ENCODE measurements at places on chromosomes 6 and 20. TPM values are rescaled to one million over a fixed set of nuclear protein-coding genes. Genes with fewer than 3 reads are reported as not detected.

Gene DAAM2
- total RNA-seq = not detected

Gene APOBEC2
- not detected for total RNA-seq

Gene HCK
- 48.6 TPM for total RNA-seq

Gene GSS
- 22.0 TPM for total RNA-seq

Gene VARS1
- total RNA-seq = 52.3 TPM

Gene ENPP1
- total RNA-seq = 0.42 TPM

Gene ABCF1
- total RNA-seq = 60.9 TPM

Gene TREM1
- not detected for total RNA-seq

Gene CYP39A1
- total RNA-seq = not detected

Gene CUTA
- 134 TPM for total RNA-seq

DNA sequence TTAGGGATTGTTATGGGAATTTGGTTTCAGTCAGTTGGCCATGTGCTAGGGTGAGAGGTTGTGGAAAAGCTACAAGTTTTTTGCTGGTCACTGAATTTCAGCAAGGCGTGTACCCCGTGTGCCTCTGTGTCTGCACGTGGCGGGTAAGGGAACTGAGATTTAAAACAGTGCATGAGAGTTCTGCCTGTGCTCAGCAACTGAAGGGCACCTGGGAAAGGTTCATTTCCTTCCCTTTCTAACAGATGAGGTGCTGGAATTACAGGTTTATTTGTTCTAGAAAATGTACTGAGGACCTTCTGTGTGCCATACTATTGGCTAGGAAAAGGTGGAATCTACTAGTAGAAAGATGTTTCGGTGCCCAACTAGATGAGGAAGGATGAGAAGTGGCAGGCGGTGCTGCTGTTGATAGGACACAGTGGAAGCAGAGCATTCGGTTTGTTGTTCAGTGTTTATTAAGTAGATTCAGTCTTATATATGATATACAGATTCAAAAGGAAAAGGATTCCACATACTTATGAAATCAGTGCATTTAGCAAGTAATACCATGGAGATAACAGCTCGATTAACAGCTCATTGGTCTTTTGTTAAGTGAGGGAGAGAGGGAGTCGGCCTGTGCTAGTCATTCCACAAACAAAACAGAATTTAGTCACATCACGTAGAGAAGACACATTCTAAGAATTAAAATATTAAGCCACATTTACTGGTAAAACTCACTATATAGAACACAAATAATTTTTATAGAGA, 84.7 kb downstream of the ASXL1 start:
- DNase-seq = no peak
- H3K36me3 ChIP-seq = peaks cover 38% of the 10 kb centered on the region
- no peak overlapping the region for H3K4me3 ChIP-seq
- H3K27me3 ChIP-seq = no peaks in the 10 kb centered on the region

GRCh38 chr20:14865169-14865568, 527.8 kb upstream of the FLRT3 start:
- H3K27ac ChIP-seq = no peak overlapping the region

- H3K36me3 ChIP-seq = no peaks in the 10 kb centered on the region
- no peaks in the 10 kb centered on the region for H3K27me3 ChIP-seq
- no peak for DNase-seq
- H3K4me1 ChIP-seq = no peaks in the 10 kb centered on the region
- H3K4me3 ChIP-seq = no peak overlapping the region
These were observed 32.8 kb upstream of the PMEPA1 start for GRCh38 chr20:57742507-57743181.

DNA sequence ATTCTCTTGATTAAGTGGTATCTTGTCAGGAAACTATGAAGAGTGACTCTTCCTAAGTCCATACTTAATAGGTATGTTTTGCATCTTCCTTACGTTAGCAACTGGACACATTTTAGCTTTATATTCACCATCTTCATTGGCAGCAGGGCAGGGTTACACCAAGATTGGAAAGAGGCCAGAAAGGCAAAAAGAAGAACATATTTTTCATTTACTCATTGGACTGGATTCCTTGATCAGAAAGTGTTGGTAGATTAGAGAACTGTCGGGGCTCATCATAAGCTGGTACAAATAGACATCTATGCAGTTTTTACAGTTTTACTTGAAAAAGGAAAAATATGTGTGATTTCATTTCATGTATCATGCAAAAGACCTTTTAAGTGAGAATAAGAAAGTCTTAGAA, 464.9 kb downstream of the LMBRD1 start:
- no peaks in the 10 kb centered on the region for H3K4me1 ChIP-seq
- H3K27ac ChIP-seq = no peak overlapping the region
- no peak overlapping the region for H3K4me3 ChIP-seq
- no peak for DNase-seq
- no peaks in the 10 kb centered on the region for H3K27me3 ChIP-seq
- H3K36me3 ChIP-seq = no peaks in the 10 kb centered on the region

DNA sequence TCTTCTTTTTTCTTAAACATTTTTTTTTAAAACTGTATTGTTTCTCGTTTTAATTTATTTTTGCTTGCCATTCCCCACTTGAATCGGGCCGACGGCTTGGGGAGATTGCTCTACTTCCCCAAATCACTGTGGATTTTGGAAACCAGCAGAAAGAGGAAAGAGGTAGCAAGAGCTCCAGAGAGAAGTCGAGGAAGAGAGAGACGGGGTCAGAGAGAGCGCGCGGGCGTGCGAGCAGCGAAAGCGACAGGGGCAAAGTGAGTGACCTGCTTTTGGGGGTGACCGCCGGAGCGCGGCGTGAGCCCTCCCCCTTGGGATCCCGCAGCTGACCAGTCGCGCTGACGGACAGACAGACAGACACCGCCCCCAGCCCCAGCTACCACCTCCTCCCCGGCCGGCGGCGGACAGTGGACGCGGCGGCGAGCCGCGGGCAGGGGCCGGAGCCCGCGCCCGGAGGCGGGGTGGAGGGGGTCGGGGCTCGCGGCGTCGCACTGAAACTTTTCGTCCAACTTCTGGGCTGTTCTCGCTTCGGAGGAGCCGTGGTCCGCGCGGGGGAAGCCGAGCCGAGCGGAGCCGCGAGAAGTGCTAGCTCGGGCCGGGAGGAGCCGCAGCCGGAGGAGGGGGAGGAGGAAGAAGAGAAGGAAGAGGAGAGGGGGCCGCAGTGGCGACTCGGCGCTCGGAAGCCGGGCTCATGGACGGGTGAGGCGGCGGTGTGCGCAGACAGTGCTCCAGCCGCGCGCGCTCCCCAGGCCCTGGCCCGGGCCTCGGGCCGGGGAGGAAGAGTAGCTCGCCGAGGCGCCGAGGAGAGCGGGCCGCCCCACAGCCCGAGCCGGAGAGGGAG, 580 bp downstream of the VEGFA start:
- peaks cover 36% of the 10 kb centered on the region for H3K27me3 ChIP-seq
- H3K36me3 ChIP-seq = no peaks in the 10 kb centered on the region
- H3K27ac ChIP-seq = no peak overlapping the region
- peaks cover 15% of the 10 kb centered on the region for H3K4me1 ChIP-seq
- DNase-seq = no peak
- H3K4me3 ChIP-seq = peak overlapping the region; percentile 54

- DNase-seq = no peak
- H3K4me3 ChIP-seq = no peak overlapping the region
- H3K4me1 ChIP-seq = peaks cover 86% of the 10 kb centered on the region
- H3K36me3 ChIP-seq = no peaks in the 10 kb centered on the region
These were observed 61.7 kb downstream of the UTRN start for GRCh38 chr6:144346719-144347447.

GRCh38 chr20:54362283-54362682, 113.1 kb upstream of the DOK5 start:
- H3K27me3 ChIP-seq = no peaks in the 10 kb centered on the region
- H3K4me1 ChIP-seq = no peaks in the 10 kb centered on the region
- no peak for DNase-seq

- peak overlapping the region; percentile 84 for H3K4me3 ChIP-seq
- H3K27ac ChIP-seq = peak overlapping the region; percentile 86
- peaks cover 14% of the 10 kb centered on the region for H3K4me1 ChIP-seq
- no peaks in the 10 kb centered on the region for H3K27me3 ChIP-seq
These were observed 590 bp upstream of the MAP1LC3A start for GRCh38 chr20:34557936-34558319.

- no peak overlapping the region for H3K4me3 ChIP-seq
- no peak overlapping the region for H3K27ac ChIP-seq
These were observed 21.6 kb downstream of the KIF16B start for GRCh38 chr20:16551607-16552006.

DNA sequence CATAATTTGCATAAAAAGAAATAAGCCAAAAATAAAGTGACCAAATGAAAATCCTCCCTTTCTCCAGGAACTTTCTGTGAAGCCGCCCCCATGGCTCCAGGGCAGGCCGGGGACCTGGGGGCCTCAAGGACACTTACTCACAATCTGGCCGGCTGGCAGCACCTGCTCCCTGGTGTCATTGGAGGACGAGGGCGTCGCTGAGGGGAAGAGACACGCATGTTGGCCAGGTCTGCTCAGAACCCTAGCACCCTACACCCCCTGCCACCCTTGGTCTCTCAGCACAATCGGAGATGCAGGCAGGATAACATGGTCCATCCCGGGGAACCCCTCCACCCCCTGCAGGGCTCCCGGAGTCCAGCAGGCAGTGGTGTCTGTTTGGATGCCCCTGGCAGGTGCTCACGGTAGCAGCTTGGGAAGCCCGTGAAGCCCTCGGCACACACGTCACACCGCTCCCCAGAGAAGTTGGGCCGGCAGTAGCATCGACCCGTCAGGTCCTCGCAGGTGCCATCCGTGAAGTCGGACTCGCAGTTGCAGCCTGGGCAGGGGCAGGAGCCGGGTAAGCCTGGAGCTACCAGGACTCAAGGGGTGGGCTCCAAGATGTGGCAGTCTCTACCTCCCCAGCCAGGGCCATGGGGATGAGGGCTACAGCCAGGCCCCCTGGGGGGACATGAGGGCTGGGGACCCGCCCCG, 21.3 kb downstream of the LAMA5 start:
- H3K27me3 ChIP-seq = no peaks in the 10 kb centered on the region
- no peak for DNase-seq
- H3K4me3 ChIP-seq = no peak overlapping the region
- H3K4me1 ChIP-seq = no peaks in the 10 kb centered on the region
- no peak overlapping the region for H3K27ac ChIP-seq

- no peak overlapping the region for H3K4me3 ChIP-seq
- no peaks in the 10 kb centered on the region for H3K4me1 ChIP-seq
These were observed 33.9 kb downstream of the JAG1 start for GRCh38 chr20:10639737-10640556.

DNA sequence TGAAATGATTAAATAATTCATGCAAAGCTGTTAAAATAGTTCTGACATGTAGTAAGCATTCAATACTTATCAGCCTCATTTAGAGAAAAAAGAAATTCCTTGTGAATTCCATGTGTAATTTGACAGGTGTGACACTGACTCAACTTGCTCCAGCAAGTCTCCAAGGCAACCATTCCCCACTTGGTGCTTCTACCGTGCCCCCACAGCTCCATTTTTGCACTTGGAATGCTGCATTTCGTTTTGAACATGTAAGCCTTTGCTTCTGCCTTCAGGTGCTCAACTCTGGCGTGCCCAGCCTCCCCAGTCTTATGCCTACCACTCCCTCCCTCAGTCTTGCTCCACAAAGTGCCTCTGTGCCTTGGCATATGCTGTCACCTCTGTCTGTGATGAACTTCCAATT, 760.6 kb upstream of the CHD6 start:
- DNase-seq = no peak

DNA sequence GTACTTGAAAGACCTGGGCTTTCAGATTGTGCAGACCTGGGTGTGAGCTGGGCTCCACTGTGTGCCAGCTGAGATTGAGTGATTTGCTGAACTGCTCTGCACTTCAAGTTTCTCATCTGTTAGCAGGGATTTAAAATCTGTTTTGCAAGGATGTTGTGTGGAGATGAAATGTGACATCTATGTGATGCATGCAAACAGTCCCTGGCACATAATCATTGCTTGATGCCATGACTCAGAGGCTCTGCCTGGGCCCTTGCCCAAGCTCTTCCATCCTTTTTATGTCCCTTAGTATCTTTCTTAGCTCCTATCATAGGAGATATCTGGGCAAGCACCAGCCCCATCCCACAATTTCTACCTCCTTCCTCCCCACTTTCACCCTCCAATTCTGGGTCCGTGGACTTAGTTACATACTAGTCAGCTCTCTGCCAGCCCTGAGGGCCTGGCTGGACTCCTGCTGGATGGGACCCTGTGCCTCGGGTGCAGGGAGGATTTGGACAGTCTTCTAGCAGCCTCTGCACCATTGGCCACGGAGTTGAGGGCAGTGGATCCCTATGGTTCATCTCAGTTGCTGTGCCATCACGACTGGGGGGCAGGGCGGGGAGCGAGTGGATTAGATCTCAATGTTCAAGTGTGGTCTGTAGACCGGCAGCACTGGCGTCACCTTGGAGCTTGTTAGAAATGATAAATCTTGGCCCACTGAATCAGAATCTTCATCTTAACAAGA, 103.6 kb downstream of the MAP3K7 start:
- H3K4me1 ChIP-seq = peaks cover 12% of the 10 kb centered on the region
- no peak for DNase-seq
- no peak overlapping the region for H3K27ac ChIP-seq
- no peaks in the 10 kb centered on the region for H3K36me3 ChIP-seq
- H3K4me3 ChIP-seq = no peak overlapping the region

GRCh38 chr6:124907596-124907995, 54.6 kb upstream of the RNF217 start:
- H3K4me3 ChIP-seq = no peak overlapping the region
- H3K27me3 ChIP-seq = no peaks in the 10 kb centered on the region
- DNase-seq = no peak
- H3K4me1 ChIP-seq = no peaks in the 10 kb centered on the region
- no peak overlapping the region for H3K27ac ChIP-seq

DNA sequence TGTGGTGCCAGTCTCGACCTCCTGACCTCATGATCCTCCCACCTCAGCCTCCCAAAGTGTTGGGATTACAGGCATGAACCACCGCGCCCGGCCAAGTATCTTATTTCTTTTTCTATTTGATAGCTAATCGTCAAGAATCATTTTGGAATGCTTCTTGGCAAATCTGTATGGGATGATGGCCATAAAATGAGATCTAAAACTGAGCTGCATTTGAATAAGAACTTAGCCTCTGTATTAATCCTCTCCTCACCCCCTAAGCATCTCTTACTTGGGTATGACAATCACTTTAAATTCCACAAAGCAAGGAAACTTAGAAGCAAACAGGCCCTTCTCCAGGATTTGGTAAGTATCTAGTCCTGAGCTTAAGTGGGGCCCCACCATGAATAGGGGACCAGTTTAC, 108.9 kb upstream of the BTBD3 start:
- H3K4me3 ChIP-seq = no peak overlapping the region
- no peaks in the 10 kb centered on the region for H3K36me3 ChIP-seq
- H3K4me1 ChIP-seq = no peaks in the 10 kb centered on the region
- H3K27me3 ChIP-seq = no peaks in the 10 kb centered on the region
- no peak overlapping the region for H3K27ac ChIP-seq
- no peak for DNase-seq

DNA sequence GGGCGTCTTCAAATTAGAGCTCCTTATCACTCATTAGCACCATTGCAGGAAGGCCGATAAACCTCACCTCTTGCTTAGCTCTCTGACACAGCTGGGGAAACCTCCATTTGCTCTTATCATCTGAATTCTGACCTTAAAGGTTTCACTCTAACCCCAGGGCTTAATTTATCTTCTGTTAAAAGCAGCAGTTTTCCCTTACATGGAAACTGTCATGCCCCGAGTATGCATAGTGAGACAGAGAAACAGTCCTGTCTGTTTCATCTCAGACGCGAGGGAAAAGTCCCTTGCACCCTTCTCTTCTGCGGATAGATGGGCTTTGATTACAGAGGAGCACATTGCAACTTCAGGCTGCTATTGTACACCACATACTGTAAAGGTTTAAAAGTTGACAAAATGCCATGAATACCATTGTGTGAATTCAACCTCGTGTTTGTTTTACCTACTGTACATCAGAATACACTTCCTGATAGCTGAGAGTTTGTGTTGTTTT, 191.5 kb upstream of the BMP2 start:
- H3K27me3 ChIP-seq = no peaks in the 10 kb centered on the region
- H3K4me3 ChIP-seq = no peak overlapping the region
- no peak overlapping the region for H3K27ac ChIP-seq
- DNase-seq = no peak
- H3K36me3 ChIP-seq = no peaks in the 10 kb centered on the region
